Activated CD4-positive, alpha-beta T cell treated with anti-CD3 and anti-CD28 coated beads, Interleukin-10, Interleukin-2, amounts not matched to agents 100 ng/mL and 50 ng/mL, durations not matched to agents 16 hours and 8 hours (primary cell): ENCODE measurements at places on chromosomes 4 and X.

DNA sequence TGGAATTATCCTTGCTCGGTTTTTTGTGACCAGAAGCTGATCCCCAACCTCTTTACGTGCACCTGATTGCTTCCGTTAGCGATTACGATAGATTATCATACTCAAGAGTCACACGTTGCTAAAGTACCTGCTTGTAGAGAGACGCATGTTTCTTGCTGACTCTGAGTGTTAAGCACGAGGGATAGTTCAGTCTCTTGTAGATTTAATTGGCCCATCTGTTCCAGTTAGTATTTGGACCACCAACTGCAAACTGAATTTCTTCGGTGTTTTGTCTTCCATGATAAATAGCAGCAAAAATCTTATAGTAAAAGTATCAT lies 516 bp upstream of the COX18 start:
- no peak for DNase-seq

- DNase-seq: no peak
Measured at GRCh38 chr4:140639066-140639465, 70.3 kb upstream of the UCP1 start.

DNA sequence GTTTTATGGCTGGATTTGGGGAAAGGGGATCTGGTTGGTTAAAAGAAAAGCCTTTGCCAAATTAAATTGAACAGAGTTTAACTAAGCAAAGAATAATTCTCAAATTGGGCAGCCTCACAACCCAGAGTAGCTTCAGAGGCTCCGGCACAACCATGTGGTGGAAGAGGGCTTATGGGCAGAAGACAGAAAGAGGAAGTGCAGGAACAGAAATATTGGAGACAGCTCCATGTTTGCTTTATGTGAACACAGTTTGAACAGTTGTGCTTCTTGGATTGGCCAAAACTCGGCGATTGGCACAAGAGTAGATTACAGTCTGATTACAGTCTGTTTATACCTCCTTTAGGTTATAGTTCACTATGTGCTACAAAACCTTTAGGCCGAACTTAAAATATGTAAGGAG lies 562.7 kb downstream of the TRIML1 start:
- no peak for DNase-seq

DNA sequence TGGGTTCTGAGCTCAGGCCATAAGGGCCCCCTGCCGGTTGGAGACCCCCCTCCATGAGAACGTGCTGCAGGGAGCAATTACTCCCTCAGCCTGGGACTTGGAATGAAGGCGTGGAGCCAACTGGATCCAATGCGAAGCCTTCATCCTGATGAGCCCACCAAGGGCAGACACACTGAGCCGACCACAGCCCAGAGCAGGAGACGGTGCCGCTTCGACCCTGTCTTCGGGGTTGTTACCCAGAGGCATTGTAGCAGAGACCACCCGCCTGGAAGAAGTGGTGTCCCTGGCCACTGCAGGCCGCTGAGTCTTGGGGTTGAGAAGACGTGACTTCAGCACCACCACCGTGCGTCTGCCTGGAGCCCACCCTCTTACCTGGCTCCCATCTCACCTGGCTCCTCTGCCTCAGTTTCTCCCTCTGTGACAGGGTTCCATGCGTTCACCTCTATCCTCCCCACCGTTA lies 7.0 kb upstream of the NKX1-1 start:
- no peak for DNase-seq

GRCh38 chr4:162683659-162684370 lies 482.9 kb downstream of the NAF1 start:
- DNase-seq: no peak

DNA sequence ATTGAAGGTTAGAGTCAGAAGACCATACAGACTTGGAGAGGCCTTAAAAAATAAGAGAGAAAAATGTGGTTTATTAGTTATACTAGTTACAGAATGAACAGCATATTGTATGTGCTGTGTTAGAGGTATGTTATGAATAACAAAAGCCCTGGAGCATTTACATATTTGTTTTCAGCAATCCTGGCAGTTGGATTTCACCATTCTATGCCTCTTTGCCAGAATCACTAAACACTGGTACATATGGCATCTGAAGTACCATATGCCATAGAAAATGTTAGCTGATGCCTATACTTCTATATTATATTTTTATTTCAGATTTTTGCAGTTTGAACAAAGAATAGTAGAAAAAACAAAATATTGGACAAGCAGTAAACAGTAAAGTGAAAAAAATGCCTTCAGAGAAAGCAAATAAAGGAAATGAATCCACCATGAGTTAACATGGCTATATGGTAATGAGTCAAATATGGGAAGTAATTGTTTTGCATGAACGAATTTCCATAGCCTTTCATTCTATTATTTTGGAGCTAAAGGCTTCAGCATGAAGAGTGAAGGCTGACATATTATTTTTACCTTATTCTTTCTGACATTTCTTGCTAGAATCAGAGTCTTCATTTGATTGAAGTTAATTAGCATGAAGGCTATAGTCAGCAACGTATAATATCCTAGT lies 41.9 kb upstream of the PRDM8 start:
- no peak for DNase-seq

DNA sequence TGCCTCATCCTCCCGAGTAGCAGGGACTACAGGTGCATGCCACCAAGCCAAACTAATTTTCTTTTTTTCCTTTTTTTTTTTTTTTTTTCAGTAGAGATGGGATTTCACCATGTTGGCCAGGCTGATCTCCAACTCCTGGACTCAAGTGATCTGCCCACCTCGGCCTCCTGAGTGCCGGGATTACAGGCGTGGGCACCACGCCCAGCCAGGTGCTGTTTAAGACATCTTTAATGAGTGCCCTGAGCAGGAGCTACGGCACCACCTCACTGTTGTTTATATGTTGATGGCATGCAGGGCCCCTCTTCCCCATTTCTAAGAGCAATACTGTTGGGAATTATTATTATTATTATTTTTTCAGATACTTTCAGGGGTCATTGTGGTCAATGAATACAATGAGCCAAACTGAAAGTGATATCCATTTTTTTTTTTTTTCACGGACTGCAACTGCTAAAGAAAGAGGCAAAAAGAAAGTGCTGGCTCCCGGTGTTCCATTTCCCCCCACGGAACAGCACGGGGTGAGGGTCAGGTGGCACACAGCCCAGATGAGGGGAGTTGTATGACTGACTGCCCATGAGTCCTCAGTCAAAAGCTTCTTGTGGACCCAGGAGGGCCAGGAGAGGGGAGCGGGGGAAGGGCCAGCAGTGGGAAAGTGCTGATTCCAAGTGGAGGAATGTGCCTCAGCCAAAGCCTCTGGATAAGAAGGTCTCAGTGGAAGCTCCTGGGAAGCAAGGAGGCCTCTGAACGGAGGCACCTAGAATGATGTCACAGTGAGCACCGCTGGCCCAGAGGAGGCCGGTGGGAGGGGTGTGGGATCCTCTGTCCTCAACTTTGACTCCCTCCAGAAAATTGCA lies 101.8 kb upstream of the HPF1 start:
- DNase-seq: no peak

DNA sequence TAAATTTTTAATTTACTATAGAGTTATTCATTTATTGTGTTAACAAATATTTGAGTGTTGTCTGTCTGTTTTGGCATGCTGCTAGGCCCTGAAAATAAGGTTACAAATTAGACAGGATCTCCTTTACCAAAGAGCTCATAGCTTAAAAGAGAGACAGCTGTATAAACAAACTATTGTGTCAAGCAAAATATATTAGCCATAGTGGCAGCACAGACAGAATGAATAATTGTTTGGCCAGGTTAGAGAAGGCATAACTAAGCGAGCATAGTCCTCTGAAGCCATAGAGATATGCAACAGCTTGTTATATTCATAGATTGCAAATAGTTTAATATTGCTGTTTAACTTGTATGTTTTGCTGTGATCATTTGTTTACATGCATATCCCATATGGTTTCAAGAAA lies 66.7 kb upstream of the NDUFC1 start:
- DNase-seq: no peak

DNA sequence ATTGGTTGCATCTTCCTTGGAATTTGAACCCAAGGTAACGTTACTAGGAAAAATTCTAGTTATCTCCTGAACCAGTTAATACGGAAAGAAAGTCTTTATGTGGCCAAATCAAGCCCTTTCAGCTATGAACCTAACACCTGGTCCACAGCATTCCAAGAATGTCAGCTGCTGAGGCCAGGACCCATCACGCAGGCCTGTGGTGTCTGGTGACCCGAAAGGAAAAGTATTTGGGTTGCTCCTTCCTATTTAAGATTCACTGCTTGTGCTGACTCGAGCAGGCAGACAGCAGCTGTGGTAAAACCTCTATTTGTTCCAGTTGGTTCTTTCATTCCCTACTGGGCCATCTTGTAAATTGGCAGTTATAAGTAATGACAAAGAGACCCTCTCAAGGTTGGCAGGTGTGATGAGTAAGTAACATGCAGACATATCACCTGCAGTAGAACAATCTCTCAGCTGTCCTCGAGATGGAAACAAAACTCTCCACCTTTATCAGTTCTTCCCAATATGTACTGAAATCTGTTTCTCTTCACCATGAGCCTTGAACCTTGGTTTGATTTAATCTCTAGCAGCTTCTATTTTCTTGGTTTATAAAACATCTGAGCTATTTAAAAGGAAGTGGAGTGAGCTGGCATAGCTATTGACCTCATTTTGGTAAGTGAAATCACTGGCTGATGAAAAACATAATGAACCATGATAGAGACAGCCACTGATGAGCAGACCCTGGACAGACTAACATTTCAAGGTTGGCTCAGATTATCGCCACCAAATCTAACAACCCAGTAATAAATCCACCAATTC lies 182.1 kb upstream of the SMIM31 start:
- no peak for DNase-seq

DNA sequence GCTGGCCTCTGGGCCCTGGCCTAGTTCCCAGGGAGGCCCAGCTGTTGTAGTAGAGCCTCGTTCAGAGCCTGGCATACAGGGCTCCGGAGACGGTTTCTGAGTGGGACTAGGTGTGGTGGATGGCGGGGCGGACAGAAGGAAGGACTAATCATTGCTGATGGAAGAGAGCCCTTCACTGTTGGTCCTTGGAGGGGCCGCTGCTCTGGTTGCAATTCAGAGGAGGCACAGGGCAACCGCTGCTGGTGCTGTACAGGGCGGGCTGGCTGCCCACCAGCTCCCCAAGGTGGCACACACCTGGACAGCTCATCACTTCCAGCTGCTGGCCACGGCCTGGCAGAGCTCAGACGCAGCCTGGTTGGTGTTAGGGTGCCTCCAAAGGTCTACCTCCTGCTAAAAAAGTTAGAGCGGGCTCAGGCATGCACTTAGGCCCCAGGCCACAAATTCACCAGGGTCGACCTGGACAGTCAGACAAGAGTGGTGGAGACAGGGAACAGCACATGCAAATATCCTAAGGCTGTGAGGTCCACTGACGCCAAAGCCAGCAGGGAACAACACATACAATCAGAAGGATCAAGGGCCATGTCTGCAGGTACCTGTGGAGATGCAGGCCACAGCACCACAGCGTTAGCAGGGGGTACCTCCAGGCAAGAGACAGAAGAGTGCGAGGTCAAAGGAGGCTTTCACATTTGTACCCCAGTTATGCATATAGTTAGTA lies 7.5 kb upstream of the RNF4 start:
- DNase-seq: no peak

- DNase-seq: no peak
Measured at GRCh38 chr4:138062929-138063328, 179.2 kb downstream of the SLC7A11 start.

- DNase-seq: no peak
Measured at GRCh38 chrX:39000802-39001201, 199.5 kb downstream of the MID1IP1 start.

DNA sequence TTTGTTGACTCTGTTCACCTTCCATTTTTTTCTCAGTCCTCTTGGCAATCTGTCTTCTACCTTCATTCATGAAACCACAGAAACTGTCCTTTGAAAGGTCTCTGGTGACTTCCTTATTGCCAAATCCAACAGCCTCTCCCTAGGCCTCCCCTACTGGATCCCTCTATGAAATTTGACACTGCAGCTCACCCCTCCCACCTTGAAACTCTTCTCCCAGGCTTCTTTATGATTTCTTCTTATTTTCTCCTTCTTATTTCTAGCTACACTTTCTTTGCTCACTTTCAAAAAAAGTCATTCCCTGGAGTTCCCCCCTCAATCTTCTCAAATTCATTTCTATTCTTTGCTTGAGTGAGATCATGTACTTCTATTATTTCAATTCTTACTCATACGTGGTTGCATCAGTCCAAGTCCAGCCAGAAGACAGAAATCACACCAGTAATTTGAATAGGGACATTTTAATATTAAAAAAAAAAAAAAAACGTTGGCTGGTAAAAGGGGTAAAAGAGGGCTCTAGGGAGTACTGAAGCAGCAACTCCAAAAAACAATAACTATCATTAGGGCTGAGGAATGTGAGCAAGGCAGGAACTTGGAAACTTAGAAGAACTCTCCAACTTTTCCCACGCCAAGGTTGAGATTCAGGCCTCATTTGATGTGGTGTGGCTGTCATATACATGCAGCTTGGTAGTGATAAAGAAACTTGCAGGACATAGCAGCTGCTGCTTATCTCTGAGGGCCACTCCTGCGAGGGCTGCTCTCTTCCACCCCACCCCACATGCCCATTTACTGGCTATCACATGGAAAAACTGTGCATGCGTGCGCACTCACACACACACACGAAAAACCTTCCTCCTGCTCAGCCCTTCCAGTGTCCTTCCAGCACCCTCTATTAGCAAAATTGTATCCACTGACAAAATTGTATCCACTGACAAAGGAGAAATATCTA lies 169.8 kb upstream of the GALNT7 start:
- DNase-seq: no peak

DNA sequence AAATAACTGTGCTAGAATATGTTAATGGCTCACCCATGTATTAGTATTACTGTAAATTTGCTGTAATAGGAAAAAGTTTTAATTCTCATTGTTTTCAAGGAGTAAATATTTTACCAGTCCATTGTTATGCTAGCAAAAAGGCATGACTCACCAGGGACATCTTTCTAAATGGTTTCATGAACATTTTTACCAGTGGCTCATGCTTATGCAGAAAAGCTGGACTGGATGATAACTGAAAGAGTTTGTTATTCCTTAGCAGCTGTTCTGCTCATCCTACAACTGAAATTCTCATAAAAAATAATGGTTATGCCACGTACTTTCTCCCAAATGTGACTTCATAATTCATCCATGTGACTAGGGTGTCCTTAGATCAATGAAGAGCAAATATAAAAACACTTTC lies 111.9 kb upstream of the PCDH18 start:
- no peak for DNase-seq
